ENCODE measurements at places on chromosomes 16 and 17. TPM values are rescaled to one million over a fixed set of nuclear protein-coding genes. Genes with fewer than 3 reads are reported as not detected.

The KRTAP9-2 gene
- total RNA-seq = not detected

The GGT6 gene
- total RNA-seq = not detected

The ZP2 gene
- total RNA-seq = not detected

The IKZF3 gene
- total RNA-seq = not detected

The DNAH17 gene
- total RNA-seq = not detected

The ERN1 gene
- 14.5 TPM for total RNA-seq

The CLEC18A gene
- 9.2 TPM for total RNA-seq

The TMEM208 gene
- 36.6 TPM for total RNA-seq

The VAT1L gene
- total RNA-seq = 0.08 TPM

The CCDC78 gene
- 0.98 TPM for total RNA-seq

The SPATA22 gene
- not detected for total RNA-seq

The KRTAP1-5 gene
- total RNA-seq = not detected

The POLR3K gene
- 5.0 TPM for total RNA-seq

The KRTAP4-4 gene
- total RNA-seq = not detected

The MMP25 gene
- total RNA-seq = not detected

The MLLT6 gene
- 17.1 TPM for total RNA-seq

The TBC1D3K gene
- total RNA-seq = not detected

The DNAAF8 gene
- 0.47 TPM for total RNA-seq

The EVPLL gene
- not detected for total RNA-seq

The KRT32 gene
- not detected for total RNA-seq

The SGCA gene
- total RNA-seq = 8.4 TPM

The AGRP gene
- total RNA-seq = not detected

The SRL gene
- not detected for total RNA-seq

The CEP95 gene
- total RNA-seq = 16.9 TPM

The YBX2 gene
- total RNA-seq = not detected

The MRPS23 gene
- 54.5 TPM for total RNA-seq

The SLC38A8 gene
- total RNA-seq = not detected

The PYCARD gene
- total RNA-seq = 69.2 TPM

The CIITA gene
- 0.12 TPM for total RNA-seq

The SMIM22 gene
- not detected for total RNA-seq

The ABAT gene
- 2.0 TPM for total RNA-seq

The GAST gene
- not detected for total RNA-seq

The SMTNL2 gene
- not detected for total RNA-seq

The CDC42EP4 gene
- 36.4 TPM for total RNA-seq

The TMEM238L gene
- total RNA-seq = not detected

The KRTAP4-5 gene
- not detected for total RNA-seq

The TEDC2 gene
- total RNA-seq = under 0.01 TPM

The HSD3B7 gene
- total RNA-seq = 71.5 TPM

The SYT17 gene
- 0.12 TPM for total RNA-seq

The CIBAR2 gene
- total RNA-seq = 0.15 TPM

The FDXR gene
- total RNA-seq = 36.2 TPM

The UNC13D gene
- total RNA-seq = 0.82 TPM

The NR1D1 gene
- 0.90 TPM for total RNA-seq

The ITGA2B gene
- total RNA-seq = 0.23 TPM

The CHMP1A gene
- 81.0 TPM for total RNA-seq

The KCTD19 gene
- total RNA-seq = not detected

The TBX6 gene
- total RNA-seq = 0.12 TPM

The KRTAP3-1 gene
- not detected for total RNA-seq

The NPIPA3 gene
- 1.2 TPM for total RNA-seq

The TBX4 gene
- total RNA-seq = not detected

The OR2C1 gene
- 0.08 TPM for total RNA-seq

The EPX gene
- not detected for total RNA-seq

The MED31 gene
- total RNA-seq = 9.2 TPM

The PDILT gene
- not detected for total RNA-seq

The LGALS9C gene
- not detected for total RNA-seq

The SEPTIN12 gene
- not detected for total RNA-seq

The ICAM2 gene
- total RNA-seq = 1.8 TPM

Measured in smooth muscle cell of the coronary artery (primary cell).